GM12878 (cell line): ENCODE measurements at places on chromosomes 5 and 9. TPM values are rescaled to one million over a fixed set of nuclear protein-coding genes. Genes with fewer than 3 reads are reported as not detected.

DNA sequence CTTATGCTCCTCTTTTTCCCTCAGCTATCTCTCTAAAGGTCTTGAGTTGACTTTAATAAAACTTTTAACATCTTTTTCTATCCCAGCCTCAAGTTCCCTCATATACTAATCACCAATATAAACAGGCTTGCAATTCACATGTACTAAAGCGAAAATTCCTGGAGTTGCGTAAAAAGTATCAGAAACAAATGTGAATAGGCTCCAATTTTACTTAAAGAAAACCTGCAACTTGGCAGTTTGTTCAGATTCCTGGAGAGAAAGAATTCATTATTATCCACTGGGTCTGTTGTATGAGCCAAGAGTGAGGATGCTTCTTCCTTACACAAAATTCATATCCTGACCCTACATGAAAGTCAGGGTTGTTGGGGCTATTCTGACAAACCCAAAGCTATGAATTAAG, 384.2 kb downstream of the DTWD2 start:
- no peak for DNase-seq
- H3K4me1 ChIP-seq = no peaks in the 10 kb centered on the region
- no peaks in the 10 kb centered on the region for H3K27me3 ChIP-seq
- H3K27ac ChIP-seq = no peak overlapping the region
- H3K36me3 ChIP-seq = no peaks in the 10 kb centered on the region
- no peak overlapping the region for H3K4me3 ChIP-seq

- DNase-seq = peak; percentile 48
- no peak overlapping the region for H3K4me3 ChIP-seq
- H3K27me3 ChIP-seq = no peaks in the 10 kb centered on the region
- H3K4me1 ChIP-seq = peaks cover 24% of the 10 kb centered on the region
Observed at GRCh38 chr5:107486489-107486888, 184.2 kb downstream of the EFNA5 start.

DNA sequence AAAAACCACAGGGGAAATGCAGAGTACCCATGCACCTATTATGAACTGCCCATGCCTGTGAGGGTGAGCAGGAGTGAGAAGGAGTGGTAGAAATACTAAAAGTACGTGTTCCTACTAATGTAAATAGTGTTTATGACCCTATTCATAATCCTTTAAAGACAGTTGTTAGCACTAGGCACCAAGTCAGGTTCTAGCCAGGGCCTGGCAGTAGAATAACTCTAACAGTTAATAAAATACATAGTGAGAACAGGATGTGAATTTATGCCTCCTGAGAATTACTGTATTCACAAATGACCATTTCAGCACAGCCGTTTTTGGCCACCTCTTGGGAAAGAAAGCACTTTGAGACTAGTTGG, 103.2 kb upstream of the TARS1 start:
- no peaks in the 10 kb centered on the region for H3K4me1 ChIP-seq
- DNase-seq = no peak
- H3K4me3 ChIP-seq = no peak overlapping the region

- no peak for DNase-seq
- H3K36me3 ChIP-seq = no peaks in the 10 kb centered on the region
- no peak overlapping the region for H3K4me3 ChIP-seq
- no peak overlapping the region for H3K27ac ChIP-seq
- no peaks in the 10 kb centered on the region for H3K4me1 ChIP-seq
- H3K27me3 ChIP-seq = no peaks in the 10 kb centered on the region
Observed at GRCh38 chr5:67536866-67537265, 340.3 kb upstream of the CD180 start.

DNA sequence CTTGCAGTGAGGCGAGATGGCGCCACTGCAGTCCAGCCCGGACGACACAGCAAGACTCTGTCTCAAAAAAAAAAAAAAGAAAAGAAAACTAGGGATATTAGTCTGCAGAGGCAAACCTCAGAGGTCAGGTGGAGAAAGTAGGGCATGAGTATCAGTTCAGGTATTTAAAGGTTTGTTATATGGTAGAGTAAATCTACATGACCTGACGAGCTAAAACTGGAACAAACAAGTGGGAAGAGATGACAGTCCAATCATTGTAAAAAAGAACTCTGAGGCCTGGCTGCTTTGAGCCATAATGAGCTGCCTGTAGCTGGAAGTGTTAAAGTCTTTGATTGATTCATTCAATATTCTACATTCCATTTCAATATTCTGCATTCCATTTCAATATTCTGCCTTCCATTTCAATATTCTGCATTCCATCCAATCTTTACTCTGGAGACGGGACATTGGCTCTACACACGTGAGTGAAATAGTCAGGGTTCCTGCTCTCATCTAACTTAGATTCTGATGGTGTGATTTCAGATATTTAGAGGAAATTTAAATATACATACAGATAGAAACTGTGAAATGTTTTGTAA, 28.9 kb upstream of the GRAMD2B start:
- H3K27ac ChIP-seq = no peak overlapping the region
- no peak for DNase-seq
- no peaks in the 10 kb centered on the region for H3K4me1 ChIP-seq

DNA sequence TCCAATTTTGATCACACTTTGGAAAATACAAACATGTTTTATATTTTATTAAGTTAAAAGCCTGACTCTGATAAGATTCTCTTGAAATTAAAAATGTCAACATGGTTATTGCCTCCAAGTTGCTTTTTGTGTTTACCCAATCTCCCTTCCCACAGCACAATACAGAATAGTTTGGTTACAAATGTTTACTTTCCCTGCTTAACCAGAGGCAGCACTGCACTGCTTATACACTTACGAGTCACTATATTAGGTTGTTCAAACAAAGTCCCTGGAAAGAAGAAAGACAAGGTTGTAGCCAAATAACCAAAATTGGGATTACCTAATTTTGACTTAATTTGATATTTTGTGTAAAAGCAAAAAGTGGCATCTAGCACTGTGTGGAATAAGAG, 25.9 kb downstream of the SRFBP1 start:
- no peaks in the 10 kb centered on the region for H3K36me3 ChIP-seq
- H3K4me3 ChIP-seq = no peak overlapping the region
- no peak overlapping the region for H3K27ac ChIP-seq
- H3K4me1 ChIP-seq = no peaks in the 10 kb centered on the region

DNA sequence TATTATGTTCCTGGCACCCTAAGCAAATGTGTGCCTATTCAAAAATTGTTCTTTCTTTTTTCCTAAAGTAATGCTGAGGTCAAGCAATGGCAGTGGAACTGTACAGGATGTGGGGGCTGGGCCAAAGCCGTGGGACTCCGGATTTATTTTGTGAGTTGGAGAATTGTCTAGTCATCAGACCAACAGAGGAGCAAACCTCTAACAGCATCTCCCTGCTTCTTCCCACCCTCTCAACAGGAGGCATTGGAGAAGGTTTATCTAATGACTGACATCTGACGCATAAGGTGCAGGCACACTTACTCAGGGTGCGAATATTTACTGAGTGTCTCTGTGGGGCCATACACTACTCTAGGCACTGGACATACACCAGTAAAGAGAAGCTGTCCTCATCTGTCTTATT, 38.6 kb downstream of the MARCHF11 start:
- H3K36me3 ChIP-seq = no peaks in the 10 kb centered on the region
- H3K27ac ChIP-seq = no peak overlapping the region
- H3K4me3 ChIP-seq = no peak overlapping the region
- no peak for DNase-seq
- H3K4me1 ChIP-seq = no peaks in the 10 kb centered on the region
- no peaks in the 10 kb centered on the region for H3K27me3 ChIP-seq

GRCh38 chr5:59835800-59836199, 57.7 kb downstream of the PDE4D start:
- H3K4me1 ChIP-seq = no peaks in the 10 kb centered on the region
- no peak overlapping the region for H3K4me3 ChIP-seq
- H3K27ac ChIP-seq = no peak overlapping the region
- H3K27me3 ChIP-seq = no peaks in the 10 kb centered on the region

GRCh38 chr5:175610381-175610780, 47.5 kb upstream of the HRH2 start:
- no peak overlapping the region for H3K4me3 ChIP-seq
- no peaks in the 10 kb centered on the region for H3K27me3 ChIP-seq
- no peaks in the 10 kb centered on the region for H3K4me1 ChIP-seq
- no peak overlapping the region for H3K27ac ChIP-seq
- H3K36me3 ChIP-seq = no peaks in the 10 kb centered on the region

Gene HNRNPA0
- 44.4 and 45.0 TPM in 2 replicates for total RNA-seq

Gene SAPCD2
- 30.0 and 32.5 TPM in 2 replicates for total RNA-seq

Gene LOX
- 0.37 and 0.69 TPM in 2 replicates for total RNA-seq

Gene PCDHGA10
- total RNA-seq = 1.8 and 1.9 TPM in 2 replicates

Gene PIP5KL1
- total RNA-seq = 0.32 and 0.64 TPM in 2 replicates

Gene GABRA6
- not detected in 2 replicates for total RNA-seq

Gene COL27A1
- total RNA-seq = 0.10 and 0.21 TPM in 2 replicates
